NCI-H69 (cell line): ENCODE measurements at places on chromosomes 13 and 19.

DNA sequence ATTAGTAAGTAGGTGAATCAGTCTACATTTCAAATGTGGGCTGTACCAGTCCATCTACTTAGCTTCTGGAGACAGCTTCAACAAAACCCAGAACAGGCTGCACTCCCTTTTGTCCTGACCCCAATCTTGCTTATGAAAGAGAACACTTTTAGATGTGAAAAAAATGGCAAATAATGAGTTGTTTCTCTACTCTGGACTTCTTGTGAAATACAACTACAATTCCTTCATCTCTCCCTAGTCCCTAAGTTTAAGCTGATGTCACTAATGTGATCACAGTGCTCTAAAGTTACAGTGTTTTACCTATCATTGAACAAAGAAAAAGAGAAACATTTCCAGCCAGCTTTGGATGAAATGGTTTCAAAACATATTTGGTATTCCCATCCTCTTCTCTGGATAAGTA lies 183.9 kb downstream of the LHFPL6 start:
- DNase-seq: no peak

DNA sequence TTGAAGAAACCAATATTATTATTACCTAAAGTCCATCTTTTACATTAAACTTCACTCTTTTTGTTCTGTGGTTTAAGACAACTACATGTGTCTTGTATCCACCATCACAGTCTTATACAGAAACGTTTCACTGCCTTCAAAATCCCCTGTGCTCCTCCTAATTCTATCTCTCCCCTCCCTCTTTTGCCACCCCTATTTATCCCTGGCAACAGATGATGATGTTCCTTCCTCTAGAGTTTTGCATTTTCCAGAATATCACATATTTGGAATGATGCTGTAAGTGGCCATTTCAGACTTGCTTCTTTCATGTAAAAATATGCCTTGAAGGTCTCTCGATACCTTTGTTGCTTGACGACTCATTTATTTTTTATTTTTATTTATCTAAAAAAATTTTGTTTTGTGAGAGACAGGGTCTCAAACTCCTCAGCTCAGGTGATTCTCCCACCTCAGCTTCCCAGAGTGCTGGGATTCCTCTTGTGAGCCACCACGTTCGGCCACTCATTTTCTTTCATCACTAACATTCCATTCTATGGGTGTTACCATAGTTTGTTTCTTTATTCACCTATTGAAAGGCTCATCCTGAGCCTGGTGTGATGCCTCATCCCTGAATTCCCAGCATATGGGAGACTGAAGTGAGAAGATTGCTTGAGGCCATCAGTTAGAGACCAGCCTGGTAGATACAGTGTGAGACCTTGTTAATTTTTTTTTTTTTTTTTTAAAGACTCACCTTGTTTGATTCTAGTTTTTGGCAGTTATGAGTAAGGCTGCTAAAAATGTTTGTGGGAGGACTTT lies 8.4 kb downstream of the ZNF763 start:
- DNase-seq: no peak

GRCh38 chr19:4730740-4731171 lies 7.1 kb upstream of the DPP9 start:
- peak; percentile 61 for DNase-seq

DNA sequence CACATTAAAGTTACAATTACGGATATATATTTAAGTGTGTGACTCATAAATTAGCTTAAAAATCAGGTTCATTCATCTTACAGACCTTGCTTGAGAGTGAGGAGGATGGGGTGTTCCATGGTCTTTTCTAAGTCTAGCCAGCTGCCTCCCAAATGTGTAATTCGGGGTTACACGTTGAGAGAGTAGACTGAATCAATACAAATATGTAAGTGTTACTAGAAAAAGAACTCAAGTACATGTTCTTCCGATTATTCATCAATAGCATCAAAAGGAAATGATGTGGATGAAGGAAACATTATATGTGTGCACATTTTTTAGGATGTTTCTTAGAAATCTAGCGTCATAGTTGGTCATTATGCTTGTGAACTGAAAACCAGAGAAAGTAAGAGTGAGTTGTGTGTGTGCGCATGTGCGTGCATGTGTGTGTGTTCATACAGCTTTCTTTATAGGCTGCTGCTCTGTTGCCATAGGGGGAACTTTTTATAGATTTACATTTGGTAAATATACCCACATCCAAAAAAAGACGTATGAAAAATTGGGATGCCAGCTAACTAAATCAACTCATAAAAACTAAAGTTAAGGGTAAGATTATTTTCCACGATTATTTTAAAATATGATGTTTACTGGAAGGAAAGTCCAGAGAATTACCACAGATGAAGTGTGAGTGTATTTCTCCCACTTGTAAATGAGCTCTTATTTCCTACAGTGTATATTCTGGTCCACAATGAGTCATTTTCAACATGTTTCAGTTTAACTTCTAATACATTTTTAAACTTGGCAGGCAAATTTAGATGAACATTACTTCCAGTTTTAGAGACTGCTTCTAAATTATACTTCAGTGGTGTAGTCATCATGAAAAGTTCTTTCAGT lies 82.4 kb downstream of the PIBF1 start:
- no peak for DNase-seq

- no peak for DNase-seq
These were observed 44.7 kb downstream of the DHRS12 start for GRCh38 chr13:51759240-51759639.

- DNase-seq: no peak
These were observed 1427.7 kb downstream of the EFNB2 start for GRCh38 chr13:105107781-105108180.

GRCh38 chr13:29914581-29914980 lies 64.2 kb upstream of the UBL3 start:
- DNase-seq: no peak

GRCh38 chr19:44055870-44056269 lies 4.0 kb downstream of the ZNF223 start:
- DNase-seq: no peak

GRCh38 chr13:98664047-98664446 lies 87.1 kb upstream of the STK24 start:
- peak; percentile 37 for DNase-seq

- DNase-seq: no peak
These were observed 336.0 kb downstream of the TBC1D4 start for GRCh38 chr13:75145927-75146326.

DNA sequence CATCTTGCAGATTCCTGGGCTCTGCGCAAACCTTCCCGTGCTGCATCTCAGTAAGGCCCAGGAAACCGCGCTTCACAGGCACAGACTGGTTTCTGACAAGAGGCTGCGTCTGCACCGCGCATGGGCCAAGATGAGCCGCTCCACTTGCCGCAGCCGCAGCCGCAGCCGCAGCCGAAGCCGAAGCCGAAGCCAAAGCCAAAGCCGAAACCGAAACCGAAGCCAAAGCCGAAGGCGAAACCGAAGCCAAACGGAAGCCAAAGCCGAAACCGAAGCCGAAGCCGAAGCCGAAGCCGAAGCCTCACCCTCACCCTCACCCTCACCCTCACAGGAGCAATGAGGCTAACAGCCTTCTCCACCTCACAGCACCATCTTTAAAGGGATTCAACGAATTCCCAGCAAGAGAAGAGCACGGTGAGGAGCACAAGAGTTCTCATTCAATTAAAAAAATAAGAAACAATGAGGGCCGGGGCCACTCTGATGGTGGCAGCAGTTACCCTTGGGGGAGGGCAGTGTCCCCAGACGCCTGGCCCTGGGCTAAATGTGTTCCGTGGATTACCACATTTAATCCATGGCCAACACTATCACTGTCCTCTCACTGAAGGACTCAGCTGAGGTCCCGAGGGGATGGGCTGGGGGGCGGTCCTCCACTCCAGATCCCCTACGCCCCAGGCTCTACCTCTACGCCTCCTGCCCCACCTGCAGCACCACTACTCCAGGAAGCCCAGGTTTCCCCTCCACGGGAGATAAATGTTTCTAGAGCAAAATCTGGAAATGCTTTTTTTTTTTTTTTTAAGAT lies 29.1 kb downstream of the ZNF787 start:
- no peak for DNase-seq
